ENCODE measurements at places on chromosomes 3 and 15. TPM values are rescaled to one million over a fixed set of nuclear protein-coding genes. Genes with fewer than 3 reads are reported as not detected.

Gene TMEM45A
- 7.6 TPM for total RNA-seq

Gene ATP13A4
- total RNA-seq: 0.49 TPM

Gene ZBTB47
- 20.5 TPM for total RNA-seq

Gene TIMP4
- total RNA-seq: 0.69 TPM

Gene TMEM207
- not detected for total RNA-seq

Gene ARGFX
- not detected for total RNA-seq

Gene C2CD4A
- 0.18 TPM for total RNA-seq

Gene CHRNB4
- not detected for total RNA-seq

Gene CSPG4
- 0.18 TPM for total RNA-seq

Gene ITIH1
- total RNA-seq: not detected
